ENCODE measurements at places on chromosomes 1 and 21.

DNA sequence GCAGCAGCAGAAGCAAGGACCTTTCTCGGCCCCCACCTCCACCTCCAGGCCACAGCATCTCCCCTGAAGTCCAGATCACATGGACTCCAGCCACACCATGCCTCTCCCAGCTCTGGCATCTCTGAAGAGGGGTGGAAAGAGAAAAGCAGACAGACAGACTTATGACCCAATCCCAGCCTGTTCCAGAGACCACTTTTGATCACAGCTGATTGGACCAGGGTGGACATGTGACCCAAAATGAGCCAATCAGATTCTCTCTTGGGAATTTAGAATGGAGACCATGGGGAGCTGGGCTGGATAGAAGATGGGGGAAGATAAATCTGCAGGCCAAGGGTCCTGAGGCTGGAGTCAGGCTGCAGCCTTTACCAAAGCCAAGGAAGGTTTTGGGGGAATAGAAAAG, 16.4 kb downstream of the HTR1D start:
- DNase-seq = no peak

GRCh38 chr1:18091660-18092446, 15.7 kb upstream of the IGSF21 start:
- DNase-seq = no peak

DNA sequence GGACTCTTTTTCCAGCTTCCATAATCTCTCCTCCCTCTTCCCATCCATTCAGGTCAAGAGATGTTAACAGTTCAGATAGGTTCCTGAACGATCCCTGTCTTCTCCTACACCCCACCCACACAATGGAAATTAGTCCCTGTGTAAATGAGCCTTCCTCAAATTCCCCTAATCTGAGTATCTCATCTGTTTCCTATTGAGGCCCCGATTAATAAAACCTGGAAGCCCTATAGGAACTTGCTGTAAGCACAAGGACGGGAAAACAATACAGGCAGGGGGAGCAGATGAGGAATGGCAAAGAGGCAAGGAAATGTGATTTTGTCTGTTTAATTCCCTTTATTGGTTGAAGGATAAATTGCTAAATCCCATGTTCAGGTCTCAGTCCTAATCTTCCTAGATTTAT, 7.1 kb upstream of the GPX7 start:
- no peak for DNase-seq

DNA sequence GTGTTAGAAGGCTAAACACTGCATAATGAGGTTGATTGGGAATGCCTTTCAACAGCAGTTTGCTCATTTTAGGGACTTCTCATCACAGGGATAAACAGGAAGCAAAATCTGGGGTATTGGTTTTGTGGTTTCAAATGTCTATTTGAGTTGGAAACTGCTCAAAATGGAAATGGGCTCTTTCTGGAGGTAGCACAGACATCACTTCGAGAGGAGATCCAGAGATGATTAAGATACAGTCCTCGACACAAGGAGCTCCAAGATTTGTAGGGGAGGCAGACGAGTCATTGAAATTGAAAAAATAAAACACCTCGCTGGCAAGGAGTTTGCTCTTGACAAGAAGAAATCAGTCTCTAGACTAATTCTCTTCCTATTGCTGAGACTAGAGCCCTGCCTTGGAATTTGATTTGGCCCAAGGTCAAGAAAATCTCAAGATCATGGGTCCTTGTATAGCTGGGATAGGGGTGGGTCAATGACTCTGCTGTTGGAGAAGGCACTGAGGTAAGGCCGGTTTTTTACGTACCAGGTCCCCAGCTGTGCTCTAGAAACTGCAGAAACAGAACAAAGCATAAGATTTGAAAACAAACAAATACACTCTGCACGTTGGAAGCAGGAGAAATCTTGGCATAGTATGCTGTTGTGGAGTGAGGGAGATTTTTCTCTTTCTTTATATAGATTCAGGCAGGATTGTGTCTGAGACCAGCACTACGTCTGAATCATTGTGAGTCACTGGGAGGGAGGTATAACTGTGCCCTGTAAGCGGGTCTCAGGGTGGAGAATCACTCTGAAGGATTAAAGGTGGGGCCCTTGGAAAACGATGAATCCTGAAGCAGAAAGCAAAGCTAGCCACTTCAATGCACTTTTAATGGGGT, 17.7 kb upstream of the KLHDC8A start:
- no peak for DNase-seq

DNA sequence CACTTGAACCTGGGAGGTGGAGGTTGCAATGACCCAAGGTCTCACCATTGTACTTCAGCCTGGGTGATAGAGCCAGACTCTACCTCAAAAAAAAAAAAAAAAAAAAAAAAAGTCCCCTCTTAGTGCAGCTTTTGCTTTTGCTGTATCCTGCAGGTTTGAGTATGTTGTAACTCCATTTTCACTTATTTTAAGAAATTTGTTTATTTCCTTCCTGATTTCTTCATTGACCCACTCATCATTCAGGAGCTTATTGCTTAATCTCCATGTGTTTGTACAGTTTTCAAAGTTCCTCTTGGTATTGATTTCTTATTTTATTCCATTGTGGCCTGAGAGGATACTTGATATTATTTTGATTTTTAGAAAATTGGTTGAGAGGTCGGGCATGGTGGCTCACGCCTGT, 50.9 kb upstream of the AK4 start:
- DNase-seq = no peak

- no peak for DNase-seq
These were observed 32.2 kb upstream of the FCRL3 start for GRCh38 chr1:157732755-157733154.

GRCh38 chr1:2981981-2982614, 39.2 kb upstream of the ACTRT2 start:
- DNase-seq = no peak

DNA sequence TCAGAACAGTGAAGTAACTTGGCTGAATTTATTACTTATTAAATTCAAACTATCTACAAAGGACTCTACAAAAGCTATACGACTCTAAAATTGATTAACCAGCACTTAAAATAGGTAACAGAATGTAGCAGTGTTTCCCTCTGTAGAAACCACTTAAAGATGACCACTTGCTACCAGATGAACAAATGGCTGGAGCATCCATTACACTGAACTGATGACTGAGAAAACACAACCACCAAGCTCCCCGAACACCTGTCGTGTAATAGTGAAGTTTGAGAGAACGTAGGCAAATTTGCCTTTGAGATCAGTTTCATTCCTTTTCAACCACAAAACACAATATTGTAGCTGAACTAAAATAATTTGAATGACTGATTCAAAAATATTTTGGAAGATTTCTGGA, 226.7 kb downstream of the KCNT2 start:
- DNase-seq = no peak

DNA sequence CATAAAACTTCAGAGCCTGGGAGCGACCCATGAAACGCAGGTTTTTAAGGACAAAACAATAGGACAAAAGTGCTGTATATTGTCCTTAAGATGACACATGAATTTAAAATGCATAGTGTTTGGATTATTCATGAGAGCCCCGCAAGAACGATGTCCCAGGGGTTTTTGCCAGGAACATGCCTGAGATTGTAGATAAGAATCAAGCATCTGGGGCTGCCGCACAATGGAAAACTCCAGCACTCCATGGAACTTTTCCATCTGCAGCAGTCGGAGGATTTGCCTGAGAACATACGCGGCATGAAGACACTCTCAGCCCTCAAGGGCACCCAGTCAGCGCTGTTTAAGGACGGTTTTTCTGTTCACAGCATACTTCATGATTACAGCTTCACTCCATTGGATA, 5.3 kb upstream of the ERG start:
- no peak for DNase-seq

- DNase-seq = peak; percentile 8
These were observed 154.8 kb upstream of the VAMP3 start for GRCh38 chr1:7616076-7616832.

- no peak for DNase-seq
These were observed 49.8 kb downstream of the SLC35D1 start for GRCh38 chr1:67004176-67004575.

- no peak for DNase-seq
These were observed 89.2 kb downstream of the ADSS2 start for GRCh38 chr1:244362476-244362875.

DNA sequence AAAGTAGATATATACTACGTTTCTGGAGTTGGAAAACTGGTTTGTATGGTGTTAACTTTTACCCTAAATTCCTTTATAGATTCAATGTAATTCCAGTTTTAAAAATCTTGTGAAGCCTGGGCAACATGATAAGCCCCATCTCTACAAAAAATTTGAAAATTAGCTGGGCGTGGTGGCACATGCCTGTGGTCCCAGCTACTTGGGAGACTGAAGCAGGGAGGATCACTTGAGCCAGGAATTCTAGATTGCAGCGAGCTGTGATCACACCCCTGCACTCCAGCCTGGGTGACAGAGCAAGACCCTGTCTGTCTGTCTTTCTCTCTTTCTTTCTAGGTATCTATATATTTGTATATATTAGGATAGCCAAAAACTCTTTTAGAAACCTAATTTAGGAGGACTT, 141.9 kb downstream of the CLEC20A start:
- no peak for DNase-seq

Measured in CD4-positive, alpha-beta T cell treated with Interleukin-2 at 100 ng/mL for 4 hours (primary cell).